ENCODE measurements at places on chromosomes 1 and 21.

GRCh38 chr1:203663821-203664220, 37.2 kb downstream of the ATP2B4 start:
- DNase-seq: peak; percentile 7

DNA sequence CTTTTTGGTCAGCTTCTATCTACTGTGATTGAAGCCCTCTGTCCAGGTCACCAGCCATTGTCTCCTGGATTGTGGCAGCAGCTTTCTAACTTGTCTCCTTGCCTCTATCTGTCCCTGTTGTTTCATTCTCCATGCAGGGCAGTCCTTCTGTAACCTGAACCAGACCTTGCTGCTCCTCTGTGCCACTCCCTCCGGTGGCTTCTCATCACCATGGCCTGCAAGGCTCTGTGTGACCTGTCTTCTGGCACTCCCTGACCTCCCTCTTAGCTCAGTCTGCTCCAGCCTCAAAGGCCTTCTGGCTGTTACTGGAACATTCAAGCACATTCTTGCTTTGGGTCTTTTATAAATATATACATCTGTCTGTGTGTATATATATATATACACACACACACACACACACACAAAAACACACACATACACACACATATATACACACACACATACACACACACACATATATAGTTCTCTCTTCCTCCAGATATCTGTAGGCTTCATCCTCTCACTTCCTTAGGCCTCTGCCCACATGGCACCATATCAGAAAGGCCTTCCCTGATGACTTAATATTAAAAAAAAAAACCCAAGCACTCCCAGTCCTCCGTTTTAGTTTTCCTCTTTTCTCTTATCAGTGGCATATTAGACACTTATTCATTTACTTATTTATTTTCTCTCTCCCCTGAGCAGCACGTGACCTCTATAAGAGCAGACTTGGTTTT, 21.2 kb upstream of the JUN start:
- no peak for DNase-seq

DNA sequence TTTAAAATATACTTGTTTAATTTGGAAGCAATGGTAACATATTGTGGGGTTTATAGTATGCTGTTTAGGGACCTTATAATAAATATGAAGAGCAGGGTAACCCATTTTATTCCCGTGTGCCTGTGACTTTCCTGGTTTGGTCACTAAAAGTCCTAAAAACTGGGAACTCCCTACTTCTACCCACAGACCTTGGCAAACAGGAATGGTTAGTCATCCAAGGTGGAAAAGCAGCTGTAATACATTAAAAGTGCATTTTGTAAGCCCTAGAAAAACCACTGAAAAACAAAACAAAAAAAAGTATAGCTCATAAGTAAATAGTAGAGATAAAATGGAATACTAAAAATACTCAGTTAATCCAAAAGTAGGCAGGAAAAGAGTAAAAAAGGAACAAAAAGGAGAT, 538.9 kb downstream of the LMO4 start:
- DNase-seq: no peak

GRCh38 chr21:45047257-45047656, 27.1 kb upstream of the ADARB1 start:
- DNase-seq: no peak

GRCh38 chr1:47656719-47657685, 219.2 kb downstream of the FOXD2 start:
- no peak for DNase-seq

GRCh38 chr1:154869351-154870114, 548 bp downstream of the KCNN3 start:
- no peak for DNase-seq

DNA sequence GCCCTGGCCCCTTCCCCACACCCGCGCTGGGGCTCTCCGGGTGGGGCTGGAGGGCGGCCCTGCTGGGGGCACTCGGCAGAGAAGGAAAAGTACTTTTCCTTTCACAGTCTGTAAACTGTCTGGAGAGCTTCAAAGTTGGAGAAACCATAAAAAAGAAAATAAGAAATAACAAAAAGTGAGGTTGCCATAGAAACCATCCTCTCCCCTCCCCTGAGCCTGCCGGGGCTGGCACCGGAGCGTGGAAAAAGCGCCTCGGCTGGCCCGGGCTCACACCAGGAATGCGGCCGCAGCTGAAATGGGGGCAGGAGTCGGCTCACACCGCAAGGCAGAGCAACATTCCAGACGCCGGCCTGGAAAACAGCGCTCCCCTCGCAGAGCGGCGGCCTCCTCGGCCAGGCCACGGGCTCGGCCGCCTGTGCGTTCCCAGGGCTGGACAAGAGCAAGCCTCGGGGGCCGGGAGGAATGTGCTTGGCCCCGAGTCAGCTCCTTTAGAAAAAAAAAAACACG, 69.2 kb downstream of the MORN1 start:
- DNase-seq: no peak
